ENCODE measurements at places on chromosomes 7 and 10.

DNA sequence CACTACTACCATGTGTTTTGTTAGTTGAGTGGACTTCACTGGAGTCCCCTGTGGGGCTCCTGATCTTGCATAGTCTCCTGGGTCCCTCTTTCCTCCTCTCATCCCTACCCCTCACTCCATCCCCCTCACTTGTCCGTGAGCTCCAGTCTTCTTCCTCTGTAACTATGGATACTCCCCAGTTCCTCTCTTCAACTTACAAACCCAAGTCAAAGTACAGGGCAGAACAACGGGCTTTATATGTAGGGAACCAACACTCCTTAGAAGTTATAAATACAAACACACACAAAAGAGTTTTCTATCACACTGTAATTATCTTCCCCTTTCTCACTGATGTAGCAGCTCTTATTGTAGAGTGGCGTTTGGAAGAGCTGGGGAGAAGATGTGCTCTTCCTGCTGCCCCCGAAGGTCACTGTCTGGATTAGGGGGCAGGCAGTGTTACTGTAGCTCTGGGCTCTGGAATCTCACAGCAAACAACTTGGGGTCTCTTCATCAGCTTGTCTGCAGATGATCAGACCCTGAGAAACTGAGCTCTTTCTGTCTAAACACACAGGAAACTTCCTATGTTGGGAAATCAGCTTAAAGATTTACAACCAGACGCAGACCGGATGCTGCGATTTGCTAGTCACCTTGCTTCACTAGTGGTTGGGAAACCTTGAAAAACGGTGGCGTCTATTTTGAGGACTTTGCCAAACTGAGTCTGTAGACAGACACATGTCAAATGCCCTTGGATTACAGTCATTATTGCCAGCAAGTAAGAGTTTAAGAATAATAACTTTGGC is 13.6 kb downstream of the SNX10 start:
- no peak for DNase-seq

DNA sequence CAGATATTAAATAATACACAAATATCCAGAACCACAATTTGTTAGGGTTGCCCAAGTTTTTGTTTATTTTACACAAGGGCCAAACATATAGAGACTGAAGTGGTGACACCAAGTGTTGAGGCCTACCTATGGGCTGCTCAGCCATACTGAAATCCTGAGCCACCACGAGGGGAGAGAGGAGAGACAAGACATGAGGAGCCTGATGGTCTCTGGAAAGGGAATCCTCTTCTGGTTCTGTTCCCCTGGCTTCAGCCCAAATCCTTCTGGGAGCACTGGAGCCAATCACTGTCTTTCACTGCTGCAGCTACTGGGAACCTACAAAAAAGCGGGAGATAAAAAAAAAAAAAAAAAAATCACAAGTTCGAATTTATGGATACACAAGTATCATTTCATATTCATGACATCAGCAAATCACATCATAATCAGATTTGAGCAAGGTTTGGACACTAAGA is 1.9 kb downstream of the SKIDA1 start:
- peak; percentile 9 for DNase-seq

DNA sequence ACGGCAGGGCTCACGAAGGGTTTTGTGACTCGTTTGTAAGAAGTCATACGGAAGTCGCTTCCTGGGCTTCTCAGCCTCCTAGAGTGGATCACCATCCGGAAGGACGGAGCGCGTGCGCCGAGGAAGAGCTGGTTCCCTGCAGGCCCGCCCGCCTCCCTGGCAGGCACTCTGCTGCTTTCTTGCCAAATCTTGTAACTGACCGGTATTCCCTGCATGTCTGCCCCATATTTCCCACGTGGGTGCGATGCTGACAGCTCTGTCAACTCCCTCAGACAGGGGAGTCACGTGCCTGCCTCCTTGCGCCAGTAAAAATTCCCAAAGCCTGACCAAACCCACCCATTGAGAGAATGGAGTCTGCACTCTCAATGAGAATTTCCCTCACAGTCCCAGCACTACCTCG is 12.7 kb downstream of the SHH start:
- DNase-seq: no peak

GRCh38 chr10:18312374-18313139 is 172.3 kb downstream of the CACNB2 start:
- no peak for DNase-seq

- DNase-seq: no peak
Observed at GRCh38 chr7:142540371-142540770, 208.9 kb upstream of the PRSS1 start.

DNA sequence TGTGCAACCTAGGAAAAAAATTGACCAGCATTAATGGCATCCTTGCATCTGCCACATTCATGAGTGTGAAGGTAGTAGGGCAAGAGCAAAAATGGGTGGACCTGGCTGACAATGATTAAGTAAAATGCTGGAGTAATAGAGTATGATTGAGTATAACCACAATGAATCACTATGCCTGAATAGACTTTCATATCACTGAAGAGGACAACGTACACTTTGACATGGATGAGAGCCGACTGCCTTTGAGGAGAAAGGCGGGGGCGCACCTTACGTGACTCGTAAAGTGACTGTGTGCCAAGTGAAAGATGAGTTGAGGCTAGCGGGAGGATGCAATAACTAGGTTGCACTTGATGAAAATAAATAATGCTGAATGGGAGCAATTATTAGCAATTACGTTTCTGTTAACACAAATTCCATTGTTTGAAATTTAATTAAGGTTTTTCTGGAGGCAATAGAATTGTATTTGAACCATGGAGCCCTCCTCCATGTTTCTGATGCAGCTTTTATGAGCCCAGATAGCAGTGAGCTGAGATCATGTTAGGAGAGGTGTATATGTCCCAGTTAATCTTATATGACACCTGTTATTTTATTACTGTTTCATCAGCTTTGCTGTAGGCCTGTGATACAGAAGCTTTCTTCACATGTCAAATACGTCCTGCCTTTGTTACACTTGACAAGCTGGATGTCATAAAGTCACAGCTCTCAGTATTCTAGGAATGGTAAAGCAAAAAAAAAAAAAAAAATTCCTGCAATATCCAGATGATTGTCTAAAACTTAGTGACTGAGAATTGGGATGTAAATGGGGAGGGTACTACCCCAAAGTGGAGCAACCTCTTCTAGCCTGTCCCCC is 596.5 kb downstream of the NXPH1 start:
- no peak for DNase-seq

DNA sequence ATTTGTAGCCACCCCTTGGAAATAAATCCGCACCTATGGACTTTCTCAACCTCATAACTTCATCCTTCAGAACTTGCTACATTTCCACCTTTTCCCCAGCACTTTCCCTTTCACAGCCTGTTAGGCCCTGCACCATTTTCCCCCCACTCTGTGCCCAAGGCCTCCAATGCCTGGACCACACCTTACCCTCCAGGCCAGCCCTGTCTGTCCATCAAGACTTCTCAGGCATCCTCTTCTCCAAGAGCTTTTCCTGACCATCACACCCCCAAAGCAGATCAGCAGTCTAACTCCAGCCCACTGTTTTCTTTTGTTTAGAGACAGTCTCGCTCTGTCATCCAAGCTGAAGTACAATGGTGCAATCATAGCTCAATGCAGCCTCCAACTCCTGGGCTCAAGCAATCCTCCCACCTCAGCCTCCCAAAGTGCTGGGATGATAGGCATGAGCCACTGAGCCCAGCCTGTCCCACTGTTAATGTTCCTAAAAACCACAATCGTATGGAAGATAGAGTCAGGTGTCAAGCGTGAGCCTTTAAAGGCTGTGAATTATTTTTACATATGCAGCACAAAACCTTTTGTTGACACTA is 116.8 kb downstream of the PARD3 start:
- DNase-seq: no peak

GRCh38 chr7:16685535-16685934 is 39.6 kb downstream of the BZW2 start:
- no peak for DNase-seq

DNA sequence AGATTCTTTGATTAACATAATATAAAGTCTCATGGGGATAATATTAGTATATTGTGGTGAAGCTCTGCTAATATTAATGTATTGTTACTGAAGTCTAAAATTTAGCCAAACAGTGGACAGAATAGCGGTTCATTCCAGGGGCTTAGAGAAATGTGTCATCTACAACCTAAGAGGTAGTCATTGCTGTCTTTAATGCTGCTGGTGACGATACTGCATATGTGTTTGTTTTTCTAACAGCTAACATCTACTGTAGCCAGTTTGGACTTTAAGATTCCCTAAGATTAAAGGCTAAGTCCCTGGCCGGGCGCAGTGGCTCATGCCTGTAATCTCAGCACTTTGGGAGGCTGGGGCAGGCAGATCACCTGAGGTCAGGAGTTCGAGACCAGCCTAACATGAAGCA is 102.0 kb upstream of the SAMD8 start:
- DNase-seq: no peak

DNA sequence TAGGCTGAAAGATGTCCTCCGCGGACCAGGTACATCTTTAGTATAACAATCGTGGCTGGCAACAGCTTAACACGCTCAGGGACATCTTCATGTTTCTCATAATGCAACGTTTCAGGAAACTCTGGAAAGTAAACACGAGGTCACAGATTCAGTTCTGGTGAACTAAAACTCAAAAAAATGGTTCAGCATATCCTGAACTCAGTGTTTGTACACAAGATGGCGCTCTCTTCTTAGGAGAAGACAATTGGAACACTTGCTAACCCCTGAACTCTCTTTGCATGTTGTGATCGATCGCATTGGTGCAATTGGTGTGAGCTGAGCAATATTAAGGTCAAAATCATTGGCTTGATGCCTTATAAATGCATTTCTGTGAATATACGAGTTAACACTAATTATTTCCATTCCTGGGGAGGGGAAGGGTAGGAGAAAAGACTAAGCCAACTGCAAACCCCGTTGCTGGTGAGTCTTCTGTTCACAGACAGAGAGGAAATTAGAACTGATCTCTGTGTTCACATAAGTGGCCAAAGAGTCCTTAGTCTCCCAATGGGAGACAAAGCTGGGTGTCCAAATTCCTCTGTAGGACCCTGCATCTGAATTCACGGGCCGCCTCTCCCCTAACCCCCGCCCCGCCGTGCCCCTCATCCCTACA is 52.6 kb upstream of the FAM180A start:
- DNase-seq: no peak

GRCh38 chr10:132452651-132453469 is 55.9 kb downstream of the PWWP2B start:
- DNase-seq: peak; percentile 50

- DNase-seq: no peak
Observed at GRCh38 chr10:108789919-108790318, 1133.4 kb downstream of the XPNPEP1 start.

GRCh38 chr7:158737064-158737695 is 32.6 kb upstream of the NCAPG2 start:
- DNase-seq: no peak

- DNase-seq: peak; percentile 7
Observed at GRCh38 chr10:51700228-51700817, 928 bp upstream of the CSTF2T start.

- DNase-seq: no peak
Observed at GRCh38 chr7:27149842-27150567, 2.4 kb downstream of the HOXA3 start.

DNA sequence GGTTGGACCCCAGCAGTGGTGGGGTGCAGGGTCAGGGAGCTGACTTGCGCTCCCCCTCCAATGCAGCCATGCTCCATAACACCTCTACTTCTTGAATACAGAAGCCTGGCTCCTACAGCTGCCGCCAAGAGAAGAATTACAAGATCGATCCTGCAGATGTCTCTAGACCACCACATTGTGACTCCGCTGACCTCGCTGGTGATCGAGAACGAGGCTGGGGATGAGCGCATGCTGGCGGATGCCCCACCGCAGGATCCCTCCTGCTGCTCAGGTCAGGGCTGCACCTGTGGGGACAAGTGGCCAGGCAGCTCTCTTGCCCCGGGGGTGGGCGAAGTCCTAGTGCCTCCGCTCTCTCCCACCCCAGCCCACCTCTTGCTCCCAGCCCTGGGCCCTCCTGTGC is 31.7 kb downstream of the ITIH2 start:
- DNase-seq: no peak

GRCh38 chr10:3151889-3152565 is 20.6 kb downstream of the PITRM1 start:
- DNase-seq: no peak

GRCh38 chr10:55892276-55892675 is 468.8 kb downstream of the ZWINT start:
- no peak for DNase-seq

DNA sequence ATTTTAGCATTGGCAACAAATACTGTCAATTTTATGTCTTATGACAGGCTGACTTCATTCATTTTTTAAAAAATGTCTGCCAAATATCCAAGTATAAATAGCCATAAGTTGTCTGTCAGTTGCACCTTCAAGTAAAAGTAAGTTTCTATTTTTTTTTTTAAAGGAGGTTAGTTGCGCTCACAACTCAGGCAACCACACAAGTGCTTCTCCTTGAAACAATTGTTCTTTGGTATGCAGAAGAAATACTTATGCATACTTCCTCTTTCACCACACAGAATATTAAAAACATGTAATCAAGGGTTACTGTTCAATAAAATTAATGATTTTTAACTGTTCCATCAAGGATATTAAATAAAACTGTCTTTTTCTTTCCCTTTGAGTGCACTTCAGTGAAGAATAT is 97.9 kb downstream of the RTKN2 start:
- no peak for DNase-seq

DNA sequence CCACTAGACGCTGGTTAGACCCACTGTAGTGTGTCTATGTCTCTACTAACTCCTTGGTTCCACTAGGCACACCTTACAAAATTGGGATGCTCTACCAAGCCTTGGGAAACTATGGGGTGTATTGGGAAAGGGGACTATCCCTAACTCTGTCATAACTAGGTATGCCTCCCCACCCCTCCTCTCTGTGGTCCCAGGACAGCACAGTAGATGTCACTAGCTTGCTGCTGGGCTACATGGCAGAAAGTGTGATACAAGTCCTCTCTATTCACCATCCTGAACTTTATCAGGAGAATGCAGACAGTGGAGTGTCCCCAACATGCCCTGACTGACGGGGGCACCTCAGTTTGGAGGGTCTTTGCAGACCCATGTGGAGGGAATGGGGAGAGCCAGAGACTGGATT is 30.3 kb upstream of the TMEM273 start:
- no peak for DNase-seq

DNA sequence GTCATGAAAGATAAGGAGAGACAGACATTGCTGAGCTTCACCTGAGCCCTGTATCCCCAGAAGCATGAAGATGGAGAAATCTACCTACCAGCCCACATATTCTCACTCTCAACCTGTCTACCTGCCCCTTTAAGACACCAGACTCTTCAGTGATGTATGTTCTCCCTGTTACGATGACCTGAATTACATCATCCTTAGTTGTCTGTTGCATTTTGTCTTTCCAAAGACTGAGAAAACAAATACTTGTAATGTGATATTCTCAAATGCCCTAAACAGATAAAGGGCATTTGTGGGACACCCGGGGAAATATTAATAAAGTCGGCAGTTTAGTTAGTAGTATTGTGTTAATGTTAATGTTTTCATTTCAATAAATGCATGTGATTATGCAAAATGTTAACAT is 305.8 kb upstream of the IGFBP3 start:
- no peak for DNase-seq

DNA sequence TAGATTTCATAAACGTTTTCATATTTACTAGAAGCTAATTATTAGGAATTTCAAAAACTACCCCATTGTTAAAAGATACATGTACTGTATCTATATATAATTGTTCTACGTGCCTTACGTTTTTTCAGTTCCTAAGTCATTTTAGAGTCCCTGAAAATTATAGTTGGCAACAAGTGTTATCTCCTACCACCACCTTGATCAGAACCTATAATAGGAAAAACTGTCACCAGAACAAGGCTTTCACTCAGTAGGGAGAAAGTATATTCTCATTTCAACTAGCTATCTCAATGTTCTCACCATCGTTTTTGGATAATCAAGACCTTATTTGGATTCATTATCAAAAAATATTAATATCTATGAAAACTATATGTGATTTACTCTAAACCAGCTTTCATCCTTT is 107.7 kb downstream of the CPEB3 start:
- DNase-seq: no peak
